Glutamatergic neuron (in vitro differentiated cells): ENCODE measurements at places on chromosomes 3 and 15.

- DNase-seq, result no peak
Observed at GRCh38 chr15:74170875-74171578, 2.5 kb upstream of the ISLR start.

- no peak for DNase-seq
Observed at GRCh38 chr3:98445949-98446406, 17.0 kb upstream of the OR5K1 start.

- no peak for DNase-seq
Observed at GRCh38 chr3:148551767-148552260, 145.9 kb upstream of the AGTR1 start.

GRCh38 chr3:33681667-33682066 is 36.4 kb downstream of the CLASP2 start:
- DNase-seq, result no peak

DNA sequence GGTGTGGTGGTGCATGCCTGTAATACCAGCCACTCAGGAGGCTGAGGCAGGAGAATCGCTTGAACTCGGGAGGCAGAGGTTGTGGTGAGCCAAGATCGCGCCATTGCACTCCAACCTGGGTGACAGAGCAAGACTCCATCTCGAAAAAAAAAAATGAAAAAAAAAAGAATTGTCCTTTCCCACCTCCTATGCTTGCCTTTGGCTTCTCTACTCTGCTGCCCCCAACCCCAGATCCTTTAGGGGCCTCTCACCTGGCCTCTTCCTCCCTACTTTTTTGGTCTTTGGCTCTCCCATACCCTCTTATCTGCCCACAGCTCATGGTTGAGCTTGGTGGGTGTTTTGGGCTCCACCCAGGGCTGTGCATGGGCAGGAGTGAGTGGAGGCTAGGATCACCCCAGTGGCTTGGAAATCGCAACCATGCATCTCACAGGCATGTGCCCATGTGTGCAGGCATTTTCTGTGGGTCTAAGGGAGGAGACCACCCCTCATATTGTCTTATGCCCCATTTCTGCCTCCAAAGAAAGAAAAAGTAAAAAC is 2.1 kb upstream of the SHISA5 start:
- no peak for DNase-seq

GRCh38 chr3:37520907-37521341 is 340.8 kb upstream of the CTDSPL start:
- DNase-seq, result no peak

GRCh38 chr15:50676799-50677483 is 9.7 kb downstream of the TRPM7 start:
- DNase-seq, result no peak

DNA sequence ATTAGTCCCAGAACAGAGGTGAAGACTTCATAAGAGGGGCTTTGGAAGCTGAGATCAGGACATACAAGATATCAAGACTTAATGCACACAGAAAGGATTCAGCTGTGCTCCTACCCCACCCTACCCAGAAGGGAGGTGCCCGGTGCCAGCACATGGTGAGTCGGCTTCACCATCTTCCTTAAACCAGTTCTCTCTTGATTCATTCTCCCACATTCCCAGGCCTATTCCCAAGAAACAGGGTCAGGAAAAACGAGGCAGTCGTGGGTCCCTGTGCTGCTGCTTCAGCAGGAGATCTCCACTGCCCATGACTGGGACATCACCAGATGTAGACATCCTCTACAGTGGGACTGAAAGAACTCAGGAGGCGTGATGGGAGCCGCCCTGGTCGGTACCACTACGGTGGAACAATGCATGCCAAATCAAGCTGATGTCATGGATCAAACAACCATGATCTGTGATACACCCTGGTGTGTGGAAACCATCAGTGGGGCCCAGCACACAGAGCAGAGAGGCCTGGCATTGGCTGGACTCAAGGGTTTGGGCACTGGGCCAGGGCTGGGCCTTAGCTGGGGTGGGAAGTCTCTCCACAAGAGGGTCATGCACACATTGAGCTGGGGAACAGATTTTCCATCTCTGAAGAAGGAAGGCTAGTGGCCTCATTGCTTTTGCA is 41.9 kb downstream of the CCDC12 start:
- no peak for DNase-seq

- DNase-seq, result no peak
Observed at GRCh38 chr15:41836713-41837454, 1.8 kb upstream of the PLA2G4B start.

DNA sequence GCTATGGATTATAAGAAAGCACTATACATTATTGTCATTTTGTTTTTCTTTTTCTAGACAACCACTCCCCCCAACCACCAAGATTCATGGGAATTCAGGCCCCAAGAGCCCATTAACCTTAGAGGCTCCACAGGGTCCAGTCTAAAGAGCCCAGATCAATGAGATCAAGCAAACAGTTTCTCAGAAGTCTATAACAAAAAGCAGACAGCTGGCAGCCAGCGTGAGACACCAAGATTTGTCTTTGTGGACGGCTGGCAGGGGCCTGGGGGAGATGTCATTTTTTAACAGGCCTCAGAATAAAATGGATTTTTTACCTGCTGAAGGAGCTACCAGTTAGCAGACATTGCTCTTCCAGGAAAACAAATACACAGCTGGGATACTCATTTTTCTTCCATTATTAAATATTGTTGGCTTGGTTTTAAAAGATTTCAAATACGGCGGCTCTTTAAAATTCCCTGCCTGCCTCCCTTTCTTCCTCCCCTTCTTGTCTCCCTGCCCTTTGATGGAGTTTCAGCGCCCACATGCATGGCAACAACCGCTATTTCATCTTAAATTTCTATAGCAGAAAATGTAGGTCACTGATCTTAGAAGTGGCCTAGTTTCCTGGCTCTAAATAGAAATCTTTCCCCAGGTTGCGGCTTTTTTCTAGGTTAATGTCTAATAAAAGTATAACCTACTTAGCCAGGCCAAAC is 130.6 kb downstream of the FAM174B start:
- no peak for DNase-seq

GRCh38 chr3:10839167-10839566 is 23.1 kb downstream of the SLC6A11 start:
- no peak for DNase-seq

DNA sequence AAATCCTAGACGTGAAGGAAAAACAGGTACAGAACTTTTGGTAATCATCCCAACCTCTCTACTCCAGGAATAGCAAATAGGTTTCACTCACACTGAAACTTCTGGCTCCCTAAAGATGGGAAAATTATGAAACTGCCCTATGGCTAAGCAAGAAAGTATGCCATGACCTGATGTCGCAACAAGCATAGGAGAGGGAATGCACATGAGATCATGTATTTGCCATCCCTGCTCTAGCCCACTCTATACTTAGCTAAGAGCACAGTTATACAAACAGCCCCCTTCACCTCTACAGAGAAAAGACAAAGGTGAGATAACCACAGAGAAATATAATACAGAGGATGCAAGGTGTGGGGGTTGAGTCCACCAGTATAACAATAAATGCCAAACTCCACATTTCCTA is 102.7 kb downstream of the TBC1D5 start:
- DNase-seq, result no peak

GRCh38 chr3:168239287-168239686 is 143.6 kb upstream of the GOLIM4 start:
- DNase-seq, result no peak

DNA sequence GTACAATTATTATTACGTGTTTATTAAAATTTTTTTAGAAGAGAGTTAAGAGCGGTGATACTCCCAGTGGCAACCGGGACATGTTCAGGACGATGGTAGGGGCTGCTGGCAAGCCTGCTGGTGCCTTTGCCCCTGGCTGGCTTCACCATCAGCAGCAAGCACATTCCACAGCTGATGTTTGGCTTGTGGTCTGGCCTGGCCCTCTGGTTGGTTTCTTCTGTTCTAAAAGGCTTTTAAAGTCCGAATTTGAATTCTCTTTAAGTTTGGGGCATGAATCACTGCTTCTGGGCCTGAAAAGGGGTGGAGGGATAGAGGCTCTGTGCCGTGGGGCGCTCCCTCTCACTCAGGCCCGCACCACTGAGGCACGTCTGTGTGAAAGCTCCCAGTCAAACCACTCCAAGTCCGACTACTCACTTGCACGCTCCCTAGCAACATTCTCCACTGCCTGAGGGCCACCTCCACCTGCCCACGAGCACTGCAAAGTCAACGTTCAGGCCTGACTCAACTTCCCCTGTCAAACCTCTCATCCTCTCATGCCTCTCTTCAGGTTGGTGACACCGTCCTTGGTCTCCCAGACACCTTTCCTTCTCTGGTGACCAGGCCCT is 10.1 kb downstream of the ITGA11 start:
- DNase-seq, result no peak

- DNase-seq, result no peak
Observed at GRCh38 chr15:92429378-92430068, 35.8 kb downstream of the ST8SIA2 start.

DNA sequence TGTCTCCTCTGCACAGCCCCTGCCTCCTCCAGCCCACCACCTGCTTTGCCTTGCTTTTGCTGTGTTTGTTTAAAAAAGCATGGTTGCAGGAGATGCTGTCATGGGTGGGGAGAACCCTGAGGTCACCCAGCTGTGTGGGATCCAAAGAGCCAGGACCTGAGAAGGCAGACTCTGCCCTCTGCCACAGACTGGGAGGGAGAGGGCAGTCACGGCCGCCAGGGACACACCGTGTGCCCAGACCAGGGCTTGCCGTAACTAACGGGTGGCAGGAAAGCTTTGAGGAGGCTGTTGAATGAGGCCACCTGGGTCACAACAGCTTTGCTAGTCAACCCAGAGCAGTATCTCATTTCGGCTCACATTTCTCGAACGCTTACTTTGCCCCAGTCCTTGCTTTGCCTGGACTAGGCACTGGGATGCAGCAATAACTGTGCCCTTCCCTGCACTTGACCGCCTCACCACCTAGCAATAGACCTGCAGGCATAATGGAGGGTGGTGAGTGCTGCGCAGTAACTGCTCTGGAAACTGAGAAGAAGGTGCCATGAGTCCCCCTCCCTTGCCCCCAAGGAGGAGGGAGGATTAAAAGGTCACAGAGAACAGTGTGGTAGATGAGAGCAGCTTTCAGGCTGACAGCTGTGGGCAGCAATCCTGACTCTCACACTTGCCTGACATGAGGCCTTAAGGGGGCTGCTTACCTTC is 55.0 kb upstream of the CTDSPL start:
- no peak for DNase-seq

- no peak for DNase-seq
Observed at GRCh38 chr3:23654571-23654970, 151.2 kb upstream of the UBE2E1 start.

GRCh38 chr15:79004336-79004735 is 59.5 kb upstream of the CTSH start:
- DNase-seq, result no peak

DNA sequence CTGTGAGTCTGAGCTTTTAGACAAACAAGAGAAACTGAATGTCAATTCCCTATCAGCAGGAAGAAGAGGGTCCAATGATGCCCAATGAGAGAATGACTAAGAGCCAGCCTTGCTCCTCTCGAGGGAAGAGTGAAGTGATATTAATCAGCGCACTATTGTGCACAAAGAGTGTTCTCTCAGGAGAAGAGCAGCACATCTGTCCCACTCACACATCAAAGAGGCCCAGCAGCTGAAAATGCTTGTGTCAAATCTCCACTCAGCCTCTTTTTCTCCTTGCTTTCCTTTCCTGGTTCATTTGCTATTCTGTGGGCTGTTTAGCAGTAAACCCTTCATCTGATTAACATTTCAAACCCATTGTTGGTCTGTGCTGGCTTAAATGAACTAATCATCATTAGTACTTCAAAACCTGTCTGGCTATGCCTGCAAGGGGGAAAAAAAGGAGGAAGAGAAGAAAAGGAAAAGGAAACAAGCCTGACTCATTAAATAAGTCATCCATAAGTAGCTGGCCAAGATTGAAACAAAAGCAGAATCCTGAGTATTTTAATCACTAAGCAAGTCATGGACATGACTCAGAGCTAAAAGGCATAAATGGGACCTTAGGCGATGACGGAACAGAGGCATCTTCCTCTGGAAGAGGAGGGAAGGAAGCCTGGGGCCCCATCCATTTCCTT is 912.7 kb downstream of the TUSC7 start:
- DNase-seq, result no peak

GRCh38 chr3:105423397-105423796 is 56.7 kb downstream of the ALCAM start:
- DNase-seq, result no peak

DNA sequence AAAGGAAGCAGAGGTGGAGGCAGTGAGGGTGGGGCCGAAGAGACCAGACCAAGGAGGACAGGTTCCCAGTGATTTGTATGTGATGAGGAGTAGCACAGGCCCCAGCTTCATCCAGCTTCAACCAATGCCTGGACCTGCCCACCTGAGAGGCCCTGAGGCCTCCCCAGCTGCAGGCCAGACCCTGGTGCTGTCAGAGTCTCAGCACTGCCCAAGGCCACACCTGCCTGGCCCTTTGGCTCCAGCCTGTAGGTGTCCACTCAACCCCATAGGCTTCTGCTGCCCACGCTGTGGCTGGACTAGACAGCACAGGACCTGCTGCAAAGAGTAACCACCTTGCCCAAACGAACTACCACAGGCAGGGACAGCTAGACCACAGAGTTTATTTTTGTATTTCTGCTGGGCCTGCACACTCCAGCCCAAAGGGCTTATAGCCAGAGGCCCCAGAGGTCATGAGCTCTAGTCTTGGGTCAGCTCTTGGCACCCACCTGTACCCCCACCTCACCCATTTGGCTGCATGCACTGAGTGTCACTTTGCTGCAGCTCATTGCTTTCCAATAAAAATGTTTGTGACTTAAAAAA is 81.9 kb upstream of the CDV3 start:
- DNase-seq, result no peak
